NCI-H510A treated with DMSO at 0.1 percent for 48 hours (cell line): ENCODE measurements at places on chromosomes 12 and 14.
A peak's percentile ranks its signal among the peaks of the same experiment; 100 is the strongest.

DNA sequence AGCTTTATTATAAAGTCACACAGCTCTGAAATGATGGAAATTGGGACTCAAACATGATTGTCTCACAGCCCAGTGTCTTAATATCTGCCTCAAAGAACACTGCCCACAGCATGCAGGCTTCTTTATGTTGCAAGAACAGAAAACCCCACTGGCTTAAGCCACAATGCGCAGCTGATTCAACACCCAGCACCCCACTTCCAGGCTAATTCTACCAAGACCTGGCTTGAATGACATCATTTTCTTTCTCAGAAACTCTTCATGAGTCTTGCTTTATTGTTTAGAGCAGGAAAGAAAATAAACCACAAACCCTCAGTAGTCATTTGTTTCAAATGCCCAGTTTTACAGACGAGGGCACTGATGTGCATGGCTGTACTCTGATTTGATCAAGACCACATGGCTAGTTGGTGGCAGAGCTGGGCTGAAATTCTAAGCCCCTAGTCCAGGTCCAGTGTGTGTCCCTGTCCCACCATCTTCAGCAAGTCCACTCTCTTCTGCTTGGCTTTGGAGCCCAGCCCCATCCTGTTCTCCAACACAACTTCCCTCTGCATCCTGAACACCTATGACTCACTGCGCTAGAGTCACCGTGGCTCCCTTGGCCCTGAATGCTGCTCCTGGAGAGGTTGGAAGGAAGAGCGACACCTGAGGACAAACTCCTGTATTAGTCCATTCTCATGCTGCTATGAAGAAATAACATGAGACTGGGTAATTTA is 50.3 kb upstream of the SRSF5 start:
- DNase-seq, result no peak

DNA sequence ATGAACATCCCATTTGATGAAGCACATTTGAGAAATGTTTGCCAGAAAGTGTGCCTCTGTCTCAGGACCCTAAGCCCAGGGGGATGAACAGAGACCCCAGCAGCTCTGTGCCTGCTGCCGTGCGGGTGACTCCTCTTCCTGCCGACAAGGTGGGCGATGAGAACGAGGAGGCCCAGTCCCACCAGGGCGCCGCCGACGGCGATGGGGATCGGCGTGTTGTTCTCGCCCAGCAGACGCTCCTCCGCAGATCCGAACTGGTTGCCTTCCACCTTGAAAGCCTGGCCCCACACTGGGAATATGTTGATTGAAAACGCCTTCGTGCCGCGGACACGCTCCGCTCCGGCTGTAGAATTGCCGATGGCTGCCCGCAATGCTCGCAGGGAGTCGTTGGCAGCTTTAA is 44.1 kb downstream of the LRTM2 start:
- DNase-seq, result no peak

GRCh38 chr12:105562199-105562971 is 231.9 kb downstream of the C12orf75 start:
- DNase-seq, result peak; percentile 51

GRCh38 chr12:130647814-130648213 is 68.3 kb downstream of the RIMBP2 start:
- no peak for DNase-seq

- DNase-seq, result no peak
These were observed 1.2 kb upstream of the LRP1-AS start for GRCh38 chr12:57148469-57149244.

GRCh38 chr14:92728759-92729364 is 19.6 kb downstream of the LGMN start:
- peak; percentile 37 for DNase-seq

DNA sequence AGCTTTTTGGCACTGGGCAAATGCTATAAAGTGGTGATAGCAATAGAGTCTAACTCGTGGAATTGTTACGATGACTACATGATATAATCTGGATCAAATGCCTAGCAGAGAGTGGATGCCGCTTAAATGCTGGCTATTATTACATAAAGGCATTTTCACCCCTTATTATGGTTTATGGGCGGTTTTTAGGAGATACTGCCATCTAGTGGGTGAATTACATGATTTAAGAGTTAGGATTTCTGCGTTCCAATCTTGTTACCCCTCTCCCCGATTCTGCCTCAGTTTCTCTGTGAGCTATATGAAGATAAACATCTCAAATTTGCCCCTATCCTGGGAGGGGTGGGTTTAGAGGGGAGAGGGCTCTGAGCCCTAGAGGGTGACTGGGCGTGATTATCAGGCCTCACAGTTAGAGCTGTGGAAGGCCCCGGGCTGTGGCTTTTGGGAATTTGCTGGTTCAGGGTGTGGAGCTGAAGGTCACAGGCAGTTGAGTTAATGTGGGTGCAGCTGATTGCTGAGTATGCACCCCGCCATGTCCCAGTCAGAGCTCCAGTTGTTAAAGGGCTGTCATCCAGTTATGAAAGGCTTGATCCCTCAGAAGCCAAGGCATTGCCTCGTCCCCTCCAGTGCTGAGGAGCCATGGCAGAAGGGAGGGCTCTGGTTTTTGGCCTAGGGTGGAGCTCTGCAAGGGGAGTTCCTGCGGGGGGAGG is 14.4 kb downstream of the CLSTN3 start:
- DNase-seq, result peak; percentile 6

GRCh38 chr14:102795060-102795925 is 18.0 kb downstream of the TRAF3 start:
- DNase-seq, result peak; percentile 75

GRCh38 chr12:132393245-132393795 is 63.9 kb upstream of the GALNT9 start:
- DNase-seq, result no peak

DNA sequence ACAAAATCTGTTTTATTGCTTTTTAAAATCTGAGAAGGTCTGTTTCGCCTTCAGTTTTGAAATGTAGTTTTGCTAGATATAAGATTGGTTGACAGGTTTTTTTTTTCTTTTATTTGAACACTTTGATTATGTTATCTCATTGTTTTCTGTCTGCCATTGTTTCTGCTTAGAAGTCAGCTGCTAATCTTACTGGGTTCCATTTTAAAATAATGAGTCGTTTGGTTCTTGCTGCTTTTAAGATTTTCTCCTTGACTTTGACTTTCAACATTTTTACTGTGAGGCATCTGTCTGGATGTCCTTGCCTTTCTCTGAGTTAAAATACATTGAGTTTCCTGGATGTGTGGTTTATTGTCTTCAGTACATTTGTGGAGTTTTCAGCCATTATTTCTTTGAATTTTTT is 56.7 kb downstream of the ADIPOR2 start:
- no peak for DNase-seq

GRCh38 chr12:43836475-43836989 is 651 bp downstream of the TMEM117 start:
- DNase-seq, result no peak

GRCh38 chr14:73633116-73634010 is 11.4 kb upstream of the DNAL1 start:
- peak; percentile 72 for DNase-seq

- no peak for DNase-seq
These were observed 277.5 kb upstream of the TBX3 start for GRCh38 chr12:114961491-114961890.

- DNase-seq, result no peak
These were observed 169.7 kb downstream of the MYRFL start for GRCh38 chr12:69994724-69995173.
